ENCODE measurements at places on chromosomes 5 and 9. TPM values are rescaled to one million over a fixed set of nuclear protein-coding genes. Genes with fewer than 3 reads are reported as not detected.

DNA sequence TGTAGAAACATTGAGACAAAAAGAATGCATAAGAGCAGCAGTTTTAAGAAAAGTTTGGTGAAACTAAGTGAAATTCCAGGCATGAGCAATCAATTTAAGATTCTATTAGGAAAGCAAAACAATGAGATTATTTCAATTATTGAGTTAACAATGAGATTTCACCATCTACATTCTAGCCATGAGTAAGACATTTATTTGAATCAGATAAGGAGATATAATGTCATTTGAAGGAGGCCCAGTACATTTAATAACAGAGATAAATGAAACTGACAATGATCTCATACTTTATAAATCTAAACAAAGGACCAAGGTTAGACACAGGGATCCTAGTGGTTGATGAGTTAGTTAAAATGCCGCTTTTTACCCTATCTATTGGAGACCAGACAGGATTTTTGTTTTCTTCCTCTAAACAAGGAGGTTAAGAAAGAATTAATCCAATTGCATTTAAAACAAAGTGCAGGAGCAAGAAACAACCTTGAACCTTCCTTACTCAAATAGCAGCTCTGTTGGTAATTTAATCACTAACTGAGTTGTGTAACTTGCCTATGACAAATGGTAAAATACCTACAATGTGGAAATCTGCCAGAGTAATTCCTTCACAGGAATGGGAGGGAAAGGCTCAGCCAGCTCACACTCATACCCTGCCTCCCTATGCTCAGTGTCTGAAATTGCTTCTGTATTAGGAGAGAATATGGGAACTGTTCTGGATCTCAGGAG, 103.5 kb upstream of the NR3C1 start:
- no peak for DNase-seq

The ACER2 gene
- total RNA-seq: 3.8 TPM

The IRX1 gene
- total RNA-seq: 14.4 TPM

The ADAMTSL2 gene
- total RNA-seq: 1.5 TPM

The RGS14 gene
- 13.7 TPM for total RNA-seq

The AKNA gene
- 12.8 TPM for total RNA-seq
